ENCODE measurements at places on chromosomes 1 and 21.

DNA sequence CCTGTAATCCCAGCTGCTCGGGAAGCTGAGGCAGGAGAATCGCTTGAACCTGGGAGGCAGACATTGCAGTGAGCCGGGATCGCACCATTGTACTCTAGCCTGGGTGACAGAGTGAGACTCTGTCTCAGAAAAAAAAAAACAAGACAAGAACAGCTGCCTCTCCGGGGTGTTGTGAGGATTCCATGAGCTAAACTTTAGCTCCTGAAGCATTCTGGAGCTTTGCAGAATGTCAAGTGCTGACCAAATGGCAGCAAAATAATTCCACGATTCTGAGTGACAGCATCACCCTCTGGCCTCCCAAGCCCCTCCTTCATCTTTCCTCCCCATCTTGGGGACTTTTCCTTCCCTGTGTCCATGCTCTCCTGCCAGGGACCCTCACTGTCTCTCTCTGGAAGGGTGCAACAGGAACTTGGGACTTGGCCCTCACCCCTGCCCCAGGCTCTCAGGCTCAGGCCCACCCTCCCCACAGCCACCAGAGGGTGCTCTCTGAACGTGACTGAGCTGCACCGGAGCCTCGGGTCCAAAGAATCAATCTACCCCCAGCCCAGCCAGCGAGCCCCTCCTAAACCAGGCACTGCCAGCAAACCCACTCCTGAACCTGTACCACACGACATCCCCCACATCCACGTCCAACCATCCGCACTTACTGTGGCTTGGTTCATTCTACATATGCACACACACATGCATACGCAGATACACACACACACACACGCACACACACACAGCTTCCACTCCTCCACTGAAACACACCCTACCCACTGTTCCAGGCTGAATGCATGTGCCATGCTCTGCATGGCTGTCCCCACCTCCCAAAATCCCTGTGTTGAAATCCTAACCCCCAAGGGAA lies 45.7 kb downstream of the ACOT7 start:
- no peak for DNase-seq

DNA sequence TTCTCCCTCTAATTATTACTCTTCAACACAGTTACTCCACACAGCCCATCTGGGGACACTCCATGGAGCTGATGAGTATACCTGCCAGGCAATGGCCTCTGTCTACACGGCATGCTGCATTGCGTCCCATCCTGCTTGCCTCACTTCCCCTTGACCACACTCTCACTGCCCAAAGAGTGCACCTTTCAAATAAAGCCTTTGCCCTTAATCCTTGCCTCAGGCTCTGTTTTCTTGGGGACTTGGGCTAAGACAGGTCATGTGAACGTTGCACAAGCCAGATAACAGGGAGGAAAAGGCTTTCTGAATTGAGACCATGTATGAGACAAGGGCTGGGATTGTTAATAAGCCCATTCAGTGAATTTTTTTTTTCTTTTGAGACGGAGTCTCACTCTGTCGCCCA lies 40.0 kb upstream of the SIM2 start:
- DNase-seq, result no peak

GRCh38 chr1:172917972-172918371 lies 132.8 kb downstream of the TNFSF18 start:
- DNase-seq, result no peak

GRCh38 chr1:115308969-115309368 lies 29.1 kb downstream of the NGF start:
- DNase-seq, result no peak

GRCh38 chr1:228342627-228343190 lies 63.9 kb downstream of the TRIM11 start:
- DNase-seq, result peak; percentile 19

DNA sequence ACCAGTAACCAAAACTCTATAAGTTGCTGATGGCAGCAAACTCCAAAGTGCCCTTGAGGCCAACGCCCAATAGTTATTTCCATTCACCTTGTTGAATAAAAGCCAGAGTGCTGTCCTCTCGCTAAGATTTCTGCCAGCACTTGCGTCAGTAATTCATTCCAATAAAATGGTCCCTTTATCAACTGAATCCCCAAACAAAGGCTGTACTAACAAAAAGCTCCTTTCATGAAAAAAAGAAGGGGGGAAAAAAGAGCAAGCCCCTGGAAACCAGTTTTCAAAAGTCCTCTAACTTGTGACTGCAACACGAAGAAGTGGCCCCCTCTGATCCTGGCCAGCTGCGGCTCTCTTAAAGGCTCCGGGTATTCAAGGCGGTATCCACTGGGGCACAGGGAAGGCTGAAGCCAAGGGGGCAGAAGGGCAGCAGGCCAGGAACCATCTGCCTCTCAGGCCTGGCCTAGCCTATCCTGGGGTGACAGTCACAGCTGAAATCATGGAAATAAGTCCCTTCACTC lies 55.8 kb upstream of the ZNF326 start:
- DNase-seq, result no peak

GRCh38 chr21:34886240-34887104 lies 162.6 kb downstream of the RUNX1 start:
- peak; percentile 64 for DNase-seq

DNA sequence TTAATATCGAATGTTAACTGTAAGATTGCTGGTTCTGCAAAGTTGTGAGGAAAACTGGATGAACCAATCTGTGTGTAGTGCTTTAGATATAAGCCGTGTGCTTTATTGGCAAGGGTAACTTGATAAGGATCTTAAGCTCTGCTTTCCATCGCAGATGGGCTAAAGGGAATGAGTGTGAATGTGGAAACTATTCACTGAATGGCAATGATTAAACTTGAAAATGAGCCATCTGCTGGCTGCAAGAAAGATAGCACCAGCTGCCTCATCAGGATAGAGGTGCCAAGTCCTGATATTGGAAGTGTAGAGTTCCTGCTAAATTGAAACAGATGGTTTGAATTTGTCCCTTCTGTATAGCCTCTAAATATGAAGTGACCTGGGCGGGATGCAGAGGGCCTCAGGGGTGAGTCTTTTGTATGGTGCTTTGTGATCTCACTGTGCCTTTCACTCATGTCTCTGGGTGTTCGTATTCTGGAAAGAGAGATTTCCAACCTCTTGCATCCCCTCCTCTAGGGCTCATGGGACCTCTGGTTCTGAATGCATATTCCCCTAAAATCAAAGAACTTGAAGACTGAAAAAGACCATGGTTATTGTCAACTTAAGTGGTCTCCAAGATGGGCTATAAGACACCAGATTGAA lies 9.2 kb downstream of the FCRL3 start:
- DNase-seq, result no peak

DNA sequence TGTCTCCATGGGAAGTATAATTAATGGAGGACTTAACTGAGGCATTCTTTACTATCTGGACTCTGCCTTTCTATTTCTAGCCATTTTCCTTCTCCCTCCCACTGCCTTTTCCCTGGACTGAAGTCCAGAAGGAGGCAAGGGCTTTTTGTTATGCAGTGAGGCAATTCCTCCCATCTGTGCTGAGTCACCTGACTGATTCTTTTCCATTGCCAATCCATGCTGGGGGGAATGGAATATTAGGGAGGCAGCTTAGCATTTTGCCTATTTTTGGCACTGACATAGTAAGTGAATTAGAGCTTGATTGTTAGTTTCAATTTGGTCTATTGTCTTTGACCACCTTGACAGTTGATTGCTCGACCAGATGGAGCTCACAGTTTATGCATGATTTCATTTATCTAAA lies 1000.6 kb upstream of the PRMT6 start:
- no peak for DNase-seq

DNA sequence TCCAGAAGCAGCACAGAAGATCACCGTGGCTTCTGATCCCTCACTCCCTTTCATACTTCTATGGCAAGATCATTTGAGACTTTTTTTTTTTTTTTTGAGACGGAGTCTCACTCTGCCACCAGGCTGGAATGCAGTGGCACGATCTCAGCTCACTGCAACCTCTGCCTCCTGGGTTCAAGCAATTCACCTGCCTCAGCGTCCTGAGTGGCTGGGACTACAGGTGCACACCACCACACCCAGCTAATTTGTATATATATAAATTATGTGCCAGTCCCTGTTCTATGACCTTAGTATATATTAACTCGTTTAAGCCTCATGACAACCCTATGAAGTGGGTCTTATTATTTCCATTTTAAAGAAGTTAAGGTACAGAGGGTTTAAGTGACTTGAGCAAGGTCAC lies 298.5 kb downstream of the VAV3 start:
- DNase-seq, result no peak

DNA sequence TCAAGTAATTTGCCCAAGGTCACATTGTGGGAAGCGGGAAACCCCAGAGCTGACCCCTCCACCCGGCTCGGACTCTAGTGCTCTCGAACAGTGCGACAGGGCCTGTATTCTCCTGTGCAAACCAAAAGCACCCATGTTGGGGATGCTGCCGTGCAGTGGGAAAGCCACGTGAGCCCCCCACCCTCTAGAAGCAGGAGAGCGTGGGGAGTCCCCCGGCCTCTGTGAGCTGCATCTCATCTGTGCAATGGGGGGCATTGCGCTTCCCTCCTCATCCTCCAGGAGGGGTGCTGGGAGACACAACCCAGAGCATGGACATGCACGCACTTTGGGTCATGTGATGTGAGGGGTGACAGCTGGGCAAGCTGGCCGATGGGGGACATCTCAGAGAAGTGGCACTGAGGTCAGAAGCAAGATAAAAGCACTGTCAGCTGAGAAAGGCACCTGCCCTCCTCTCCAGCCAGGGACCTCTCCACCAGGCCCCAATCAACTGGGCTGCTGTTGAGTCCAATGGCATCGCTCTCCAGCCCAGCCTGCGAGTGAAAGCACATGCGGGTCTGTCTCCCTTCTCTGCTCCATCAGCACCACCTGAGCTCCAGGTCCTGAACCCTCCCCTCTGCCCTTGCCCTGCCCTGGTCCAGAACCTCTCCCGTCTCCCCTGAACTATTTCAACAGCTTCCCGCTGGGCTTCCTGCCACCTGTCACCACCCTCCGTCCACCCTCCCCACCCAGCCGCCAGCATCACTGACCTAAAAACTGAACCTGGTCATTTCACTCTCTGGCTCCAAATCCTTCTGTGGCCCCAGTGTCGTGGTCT lies 76.4 kb upstream of the IFFO2 start:
- DNase-seq, result no peak

- DNase-seq, result no peak
Observed at GRCh38 chr1:14726606-14727005, 128.1 kb downstream of the KAZN start.

GRCh38 chr21:41390043-41390639 lies 28.3 kb downstream of the MX2 start:
- no peak for DNase-seq

DNA sequence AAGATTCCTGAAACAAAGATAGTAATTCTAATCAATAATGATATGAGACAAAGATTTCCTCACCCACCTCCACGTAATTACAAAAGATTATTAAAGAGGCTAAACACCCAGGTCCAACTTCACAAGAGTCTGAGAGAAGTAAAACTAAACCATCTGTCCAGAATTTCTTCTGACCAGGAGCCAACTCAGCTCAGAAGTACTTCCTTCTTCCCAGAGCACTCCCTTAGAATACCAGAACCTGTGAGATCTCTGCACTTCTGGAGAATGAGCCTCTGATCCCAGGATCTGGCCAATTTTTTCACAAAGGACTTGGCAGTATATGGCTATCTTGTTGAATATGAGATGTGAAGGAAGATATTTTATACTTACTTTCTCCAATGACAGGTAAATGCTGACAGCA lies 120.6 kb upstream of the PALMD start:
- no peak for DNase-seq

GRCh38 chr1:195715652-195716051 lies 892.6 kb downstream of the KCNT2 start:
- DNase-seq, result no peak

- no peak for DNase-seq
Observed at GRCh38 chr1:181783208-181783607, 278.3 kb downstream of the ZNF648 start.

- DNase-seq, result no peak
Observed at GRCh38 chr1:168419736-168420135, 124.1 kb downstream of the XCL2 start.

GRCh38 chr1:33826711-33827110 lies 37.2 kb upstream of the HMGB4 start:
- no peak for DNase-seq

- peak; percentile 76 for DNase-seq
Observed at GRCh38 chr1:54577612-54578011, 29.6 kb downstream of the ACOT11 start.

GRCh38 chr1:182962554-182963115 lies 9.7 kb upstream of the SHCBP1L start:
- peak; percentile 81 for DNase-seq

GRCh38 chr1:43799656-43800635 lies 92.6 kb downstream of the ST3GAL3 start:
- no peak for DNase-seq

DNA sequence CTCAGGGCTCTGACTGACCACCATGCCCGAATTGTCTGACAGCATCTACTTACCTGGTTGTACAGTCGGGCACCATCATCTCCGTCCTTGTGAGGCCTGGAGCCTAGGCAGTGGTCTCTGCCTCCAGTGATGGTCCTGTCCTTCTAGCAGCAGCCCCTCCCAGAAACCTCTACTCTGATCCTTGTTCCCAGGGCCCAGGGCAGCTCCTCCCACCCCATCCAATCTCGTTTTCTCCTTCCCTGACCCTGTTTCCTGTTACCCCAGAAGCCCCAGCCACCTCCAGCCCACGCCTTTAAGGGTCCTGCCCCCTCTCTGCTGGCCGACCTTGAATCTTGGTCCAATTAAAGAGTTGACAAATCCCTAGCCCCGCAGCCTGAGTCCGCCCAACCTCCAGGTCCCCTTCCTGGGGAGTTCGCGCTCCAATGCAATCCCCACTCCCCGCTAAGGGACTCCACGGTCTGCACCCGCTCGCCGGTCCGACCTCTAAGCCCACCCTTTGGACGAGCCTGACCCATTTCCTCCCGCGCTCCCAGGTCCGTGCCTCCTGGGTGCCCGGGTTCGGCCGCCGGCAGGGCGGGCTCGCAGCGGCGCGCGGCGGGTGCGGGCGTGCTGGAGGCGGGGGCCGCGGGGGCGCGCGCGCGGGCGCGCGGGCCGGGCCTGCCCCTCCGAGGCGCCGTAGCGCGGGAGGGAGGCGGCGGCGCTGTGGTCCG lies at the start of gene B4GALT2:
TSS of gene B4GALT2 (plus strand) at position 660 of the 710 bp plus-strand sequence. CDS start 1,951 bp downstream, outside the sequence.
- DNase-seq, result no peak

DNA sequence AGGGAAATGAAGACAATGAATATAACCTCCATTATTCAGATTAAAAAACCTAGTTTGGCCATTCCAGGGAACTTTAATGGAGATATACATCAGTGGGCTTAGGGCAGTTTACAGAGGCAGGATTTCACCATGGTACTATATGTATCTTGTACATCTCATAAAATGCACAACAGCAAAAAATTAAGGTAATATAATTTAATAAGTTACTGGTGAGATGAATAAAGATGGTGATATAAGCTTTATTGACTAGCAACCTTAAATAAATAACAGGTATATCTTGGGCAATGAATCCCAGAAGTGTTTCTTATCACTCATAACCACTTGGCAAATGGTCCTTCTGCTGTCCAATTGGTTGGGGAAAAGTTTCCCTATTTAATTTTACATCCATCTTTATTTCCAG lies 29.0 kb downstream of the XCL1 start:
- DNase-seq, result no peak

DNA sequence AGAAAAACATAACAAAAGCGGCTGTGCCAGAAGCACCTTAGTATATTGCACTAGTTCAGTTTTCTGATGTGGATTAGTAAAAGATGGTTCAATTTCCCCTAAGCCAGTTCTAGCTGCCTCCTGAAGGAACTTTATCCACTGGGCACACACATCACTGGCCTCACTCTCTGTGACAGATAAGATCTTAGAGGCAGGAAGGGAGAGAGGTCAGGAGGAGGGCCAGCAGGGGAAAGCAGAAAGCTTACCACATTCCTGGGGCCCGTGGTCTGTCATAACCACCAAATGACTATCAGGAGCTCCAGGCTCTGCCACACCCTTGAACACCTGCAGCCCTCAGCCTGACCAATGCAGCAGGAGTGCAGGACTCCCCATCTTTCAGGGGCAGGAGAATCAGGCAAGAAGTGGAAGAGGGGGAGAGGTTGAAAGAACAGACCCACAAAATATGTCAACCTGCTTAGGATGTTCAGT lies 37.8 kb downstream of the LRRC71 start:
- no peak for DNase-seq

All from left hindlimb (tissue), 1 donor.